CD8-positive, alpha-beta memory T cell (primary cell): ENCODE measurements at places on chromosomes 12 and 14.

- DNase-seq, result no peak
Observed at GRCh38 chr14:105859717-105860614, 333.6 kb downstream of the TMEM121 start.

DNA sequence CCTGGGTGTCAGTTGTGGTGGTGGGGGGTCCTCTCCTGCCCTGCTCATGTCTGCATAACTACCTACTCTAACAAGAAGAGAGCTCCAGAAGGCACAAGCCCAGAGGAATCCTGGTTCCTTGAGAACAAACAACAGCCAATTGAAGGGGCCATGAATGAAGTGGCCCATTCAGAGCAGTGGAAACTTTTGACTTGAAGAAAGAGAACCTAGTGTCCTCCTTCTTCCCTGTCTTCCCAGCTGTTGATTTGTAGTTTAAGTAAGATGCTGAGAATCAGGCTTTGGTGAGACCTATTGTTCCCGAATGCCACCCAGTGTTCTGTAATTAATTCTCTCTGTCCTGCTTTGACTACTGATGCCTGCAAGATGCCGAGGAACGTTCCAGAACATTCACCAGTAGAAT, 79.2 kb downstream of the C14orf132 start:
- no peak for DNase-seq

DNA sequence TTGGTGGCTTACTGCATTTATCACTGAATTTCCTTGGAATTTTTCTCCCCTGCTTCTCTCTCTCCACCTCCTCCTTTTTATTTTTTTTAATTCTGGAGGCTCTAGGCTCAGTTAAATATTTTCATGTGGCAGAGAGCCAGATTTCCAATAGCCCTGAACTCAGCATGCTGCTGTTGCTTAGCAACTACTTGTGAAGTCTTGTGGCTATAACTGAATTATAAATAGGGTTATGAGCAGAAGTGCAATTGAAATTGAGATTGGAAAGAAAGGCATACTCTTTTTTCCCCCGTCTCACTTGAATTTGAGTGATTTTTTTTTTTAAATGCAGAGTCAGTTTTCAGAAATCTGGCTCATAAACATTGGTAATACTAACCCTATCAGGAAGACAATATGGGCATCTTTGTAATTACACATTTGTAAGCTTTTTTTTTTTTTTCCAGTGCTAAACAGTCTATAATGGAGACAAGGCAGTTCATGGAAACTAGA, 38.3 kb downstream of the ATF7IP start:
- no peak for DNase-seq

DNA sequence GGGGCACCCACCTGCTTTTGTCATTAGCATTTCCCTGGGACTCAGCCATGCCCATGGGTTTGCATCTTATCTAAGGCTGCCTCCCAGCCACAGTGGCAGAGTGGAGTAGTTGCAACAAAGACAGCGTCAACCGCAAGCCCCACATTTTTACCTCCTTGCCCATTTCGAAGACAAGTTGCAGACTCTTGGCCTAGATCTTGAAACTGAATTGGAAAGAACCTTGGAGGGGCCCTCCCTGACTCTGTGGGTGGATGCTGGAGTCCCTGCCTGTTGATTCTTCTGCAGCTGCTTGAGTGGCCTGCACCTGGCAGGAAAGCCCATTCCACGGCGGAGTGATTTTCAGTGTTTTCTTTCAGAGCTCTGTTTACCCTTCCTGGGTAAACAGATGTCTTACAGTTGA, 309.0 kb downstream of the VRK1 start:
- no peak for DNase-seq

GRCh38 chr12:69329669-69330428, 18.3 kb upstream of the LYZ start:
- peak; percentile 71 for DNase-seq
